T-helper 17 cell (primary cell): ENCODE measurements at places on chromosomes 3 and 15.

- H3K4me3 ChIP-seq, result no peak overlapping the region
- DNase-seq, result no peak
- H3K27me3 ChIP-seq, result peaks cover 35% of the 10 kb centered on the region
- peaks cover 3% of the 10 kb centered on the region for H3K4me1 ChIP-seq
- H3K27ac ChIP-seq, result no peak overlapping the region
Observed at GRCh38 chr3:160127308-160127707, 97.9 kb upstream of the C3orf80 start.

DNA sequence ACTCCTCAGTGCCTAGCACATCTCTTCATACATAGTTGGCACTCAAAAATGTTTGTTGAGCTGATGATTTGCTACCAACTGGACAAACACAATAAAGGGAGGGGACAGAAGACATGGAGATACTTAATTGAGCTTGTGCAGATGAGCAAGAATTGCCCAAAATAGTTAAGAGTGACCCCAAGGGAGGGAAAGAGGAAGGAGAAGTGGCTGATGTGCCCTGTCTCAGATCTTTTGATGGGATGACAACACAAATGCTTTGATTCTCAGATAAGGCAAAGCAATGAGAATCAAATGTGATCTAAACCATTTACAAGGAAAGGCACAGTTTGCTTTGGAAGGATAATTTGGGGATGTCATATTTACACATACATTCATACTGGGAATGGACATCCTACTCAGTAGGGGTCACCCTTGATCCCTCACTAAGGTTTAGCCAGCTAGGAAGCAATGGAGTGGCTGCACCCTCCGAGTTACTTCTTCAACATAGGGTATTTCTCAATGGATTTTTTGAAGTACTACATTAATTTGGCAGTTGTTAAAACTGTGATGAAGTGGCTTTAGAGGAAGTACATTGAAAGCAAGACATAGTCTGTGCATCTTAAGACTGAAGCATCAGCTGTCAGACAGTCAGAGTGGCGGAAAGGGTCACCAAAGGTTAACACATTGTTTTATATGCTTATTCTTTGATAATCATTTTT, 21.9 kb upstream of the SSR3 start:
- peaks cover 57% of the 10 kb centered on the region for H3K27me3 ChIP-seq
- H3K4me1 ChIP-seq, result no peaks in the 10 kb centered on the region
- DNase-seq, result no peak
- H3K4me3 ChIP-seq, result no peak overlapping the region

DNA sequence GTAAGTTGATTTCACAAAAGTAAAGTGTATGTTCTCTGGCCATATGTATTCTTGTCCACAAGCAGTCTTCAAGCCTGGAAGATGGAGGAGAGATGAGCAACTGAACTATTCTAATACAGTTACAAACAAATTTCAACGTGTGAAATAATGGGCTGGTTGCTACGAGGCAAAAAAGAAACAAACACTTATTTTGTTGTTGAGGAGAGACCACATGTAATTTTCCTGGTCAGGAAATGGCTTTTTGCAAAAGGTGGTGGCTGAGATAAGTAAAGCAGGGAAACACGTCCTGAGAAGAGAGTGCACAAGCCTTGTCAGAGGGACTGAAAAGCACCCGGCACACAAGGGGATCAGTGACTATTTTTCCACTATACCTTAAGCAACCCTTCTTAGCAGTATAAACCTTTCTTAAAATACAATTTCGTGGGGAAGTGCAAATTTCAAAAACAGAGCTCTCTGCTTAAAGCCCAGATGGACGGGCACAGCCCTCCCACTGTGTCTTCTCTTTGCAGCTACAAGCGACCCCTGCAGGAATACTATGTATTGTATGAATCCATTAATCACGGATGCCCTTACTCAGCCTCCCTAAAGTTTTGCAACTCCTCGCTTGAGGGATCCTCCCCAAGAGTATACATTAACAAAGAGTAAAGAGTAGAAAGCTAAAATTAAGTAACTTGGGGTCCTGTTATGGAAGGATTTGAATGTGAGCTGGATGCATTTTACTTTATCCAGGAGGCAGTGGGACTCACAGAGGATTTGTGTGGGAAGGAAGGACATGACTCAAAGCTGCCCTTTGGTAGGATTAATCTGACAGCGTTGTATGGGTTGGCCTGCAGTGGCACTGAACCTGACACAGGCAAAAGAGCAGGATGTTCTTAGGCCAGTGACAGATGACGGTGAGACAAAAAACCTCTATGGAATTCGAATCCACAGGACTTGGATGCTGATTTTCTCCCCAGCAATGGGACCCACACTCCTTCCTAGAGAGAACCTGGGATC, 253.7 kb downstream of the IL5RA start:
- H3K27me3 ChIP-seq, result peaks cover 18% of the 10 kb centered on the region
- H3K36me3 ChIP-seq, result no peaks in the 10 kb centered on the region
- DNase-seq, result no peak
- H3K27ac ChIP-seq, result no peak overlapping the region

GRCh38 chr3:178200316-178200715, 335.9 kb upstream of the KCNMB2 start:
- H3K27me3 ChIP-seq, result no peaks in the 10 kb centered on the region
- DNase-seq, result no peak
- no peak overlapping the region for H3K27ac ChIP-seq
- no peak overlapping the region for H3K4me3 ChIP-seq

- no peak overlapping the region for H3K4me3 ChIP-seq
- H3K27ac ChIP-seq, result no peak overlapping the region
- no peak for DNase-seq
- no peaks in the 10 kb centered on the region for H3K4me1 ChIP-seq
- no peaks in the 10 kb centered on the region for H3K27me3 ChIP-seq
Observed at GRCh38 chr3:85159376-85159775, 200.6 kb downstream of the CADM2 start.

DNA sequence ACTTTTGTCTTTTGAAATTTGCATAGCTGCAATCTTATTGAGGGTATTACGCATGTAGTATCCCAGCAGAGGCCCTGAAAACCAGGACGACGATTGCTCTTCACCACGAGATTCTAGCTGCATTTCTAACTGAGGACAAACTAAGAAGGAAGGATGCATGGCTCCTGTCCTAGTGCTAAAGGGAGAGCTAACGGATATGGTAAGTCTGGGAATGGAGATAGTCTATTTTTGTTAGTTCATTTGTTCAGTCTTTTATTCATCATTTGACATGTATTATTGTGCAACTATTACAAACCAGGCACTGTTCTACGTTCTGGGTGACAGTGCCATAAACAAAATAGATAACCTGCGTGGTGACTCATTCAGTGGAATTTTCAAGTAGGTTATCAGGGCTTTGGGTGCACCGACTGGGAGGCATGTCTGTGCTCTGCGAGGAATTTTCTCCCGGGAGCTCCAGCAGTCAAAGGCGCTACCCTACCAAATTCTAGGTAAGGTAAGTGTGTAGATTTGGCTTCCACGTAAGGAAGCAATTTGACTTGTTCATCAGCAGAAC, 51.9 kb upstream of the ETV5 start:
- no peak overlapping the region for H3K27ac ChIP-seq
- DNase-seq, result no peak
- H3K4me3 ChIP-seq, result no peak overlapping the region
- H3K4me1 ChIP-seq, result no peaks in the 10 kb centered on the region

GRCh38 chr15:69082021-69082502, 67.6 kb downstream of the NOX5 start:
- H3K36me3 ChIP-seq, result no peaks in the 10 kb centered on the region
- peaks cover 18% of the 10 kb centered on the region for H3K4me1 ChIP-seq
- no peak for DNase-seq

DNA sequence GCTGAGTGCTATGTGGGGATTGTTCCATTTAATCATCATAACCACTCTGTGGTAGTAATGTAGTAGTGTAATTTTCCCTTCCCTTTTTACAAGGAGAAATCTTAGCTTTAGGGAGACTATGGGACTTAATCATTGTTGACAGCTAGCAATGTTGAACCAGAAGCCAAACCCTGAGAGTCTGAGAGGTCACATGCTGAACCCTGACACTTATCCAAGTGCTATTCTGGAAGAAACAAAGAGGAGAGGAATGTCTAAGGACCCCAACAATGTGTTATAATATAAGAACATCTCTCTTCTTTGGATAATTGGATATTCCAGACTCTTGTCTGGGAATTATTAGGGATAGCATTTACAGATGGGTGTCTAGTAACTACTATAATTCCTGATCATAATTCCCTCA, 58.4 kb downstream of the GAP43 start:
- H3K27me3 ChIP-seq, result peaks cover 42% of the 10 kb centered on the region
- H3K36me3 ChIP-seq, result no peaks in the 10 kb centered on the region
- peaks cover 5% of the 10 kb centered on the region for H3K4me1 ChIP-seq
- no peak for DNase-seq

GRCh38 chr3:51678186-51678585, 7.1 kb downstream of the TEX264 start:
- H3K27ac ChIP-seq, result peak overlapping the region; percentile 78
- no peak for DNase-seq
- no peak overlapping the region for H3K4me3 ChIP-seq
- peaks cover 75% of the 10 kb centered on the region for H3K4me1 ChIP-seq
- peaks cover 7% of the 10 kb centered on the region for H3K36me3 ChIP-seq

GRCh38 chr3:109095166-109095565, 22.8 kb downstream of the MORC1 start:
- no peak for DNase-seq
- no peak overlapping the region for H3K27ac ChIP-seq
- no peak overlapping the region for H3K4me3 ChIP-seq
- H3K4me1 ChIP-seq, result peaks cover 2% of the 10 kb centered on the region
- no peaks in the 10 kb centered on the region for H3K36me3 ChIP-seq

- no peaks in the 10 kb centered on the region for H3K27me3 ChIP-seq
- no peak for DNase-seq
- no peak overlapping the region for H3K4me3 ChIP-seq
- no peaks in the 10 kb centered on the region for H3K4me1 ChIP-seq
- no peak overlapping the region for H3K27ac ChIP-seq
Observed at GRCh38 chr3:105584003-105584790, 217.5 kb downstream of the ALCAM start.

DNA sequence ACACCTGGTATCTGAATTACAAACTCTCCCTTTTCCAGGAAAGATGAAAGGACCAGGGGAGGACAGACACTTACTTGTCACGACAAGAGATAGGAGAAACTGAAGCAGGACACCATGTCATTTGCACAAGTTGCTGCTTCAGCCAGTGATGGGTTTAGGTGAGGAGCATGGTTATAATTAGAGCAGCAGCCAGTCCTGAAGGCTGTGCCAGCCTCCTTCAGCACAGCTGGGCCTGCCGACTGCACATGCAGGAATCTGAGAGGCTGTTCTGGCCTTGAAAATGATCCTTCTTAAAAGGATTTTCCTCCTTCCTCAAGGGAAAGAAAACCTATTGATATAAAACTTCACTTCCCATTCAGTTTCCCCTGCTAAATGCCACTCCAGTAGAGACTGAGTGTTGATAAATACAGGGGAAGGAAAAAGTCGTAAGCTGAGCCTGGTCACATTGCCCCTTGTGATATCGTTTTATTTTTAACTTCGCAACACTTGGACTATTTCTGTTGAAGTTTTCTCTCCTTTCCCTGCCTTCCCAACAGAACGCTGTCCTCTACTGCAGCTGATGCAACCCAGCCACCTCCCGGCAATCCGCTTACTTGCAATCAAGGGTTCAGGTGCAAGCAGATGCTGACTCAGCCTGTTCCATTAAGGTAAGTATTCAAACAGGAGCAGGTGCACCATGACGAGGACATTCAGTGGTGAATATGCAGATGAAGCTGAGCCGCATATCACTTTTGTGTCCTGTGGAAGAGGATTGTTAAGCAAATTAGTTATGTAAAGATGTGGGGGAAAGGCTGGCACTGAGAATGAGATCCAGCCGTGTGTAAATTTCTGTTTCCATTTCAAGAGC, at the start of gene FBXO40:
TSS of gene FBXO40 (plus strand) at position 524 of the 847 bp plus-strand sequence. CDS start 27,197 bp downstream, outside the sequence.
- H3K4me1 ChIP-seq, result peaks cover 2% of the 10 kb centered on the region
- no peak within 1 kb of the TSS for H3K27ac ChIP-seq
- DNase-seq, result no peak
- peaks cover 11% of the 10 kb centered on the region for H3K27me3 ChIP-seq
- no peaks in the 10 kb centered on the region for H3K36me3 ChIP-seq
- no peak within 1 kb of the TSS for H3K4me3 ChIP-seq

DNA sequence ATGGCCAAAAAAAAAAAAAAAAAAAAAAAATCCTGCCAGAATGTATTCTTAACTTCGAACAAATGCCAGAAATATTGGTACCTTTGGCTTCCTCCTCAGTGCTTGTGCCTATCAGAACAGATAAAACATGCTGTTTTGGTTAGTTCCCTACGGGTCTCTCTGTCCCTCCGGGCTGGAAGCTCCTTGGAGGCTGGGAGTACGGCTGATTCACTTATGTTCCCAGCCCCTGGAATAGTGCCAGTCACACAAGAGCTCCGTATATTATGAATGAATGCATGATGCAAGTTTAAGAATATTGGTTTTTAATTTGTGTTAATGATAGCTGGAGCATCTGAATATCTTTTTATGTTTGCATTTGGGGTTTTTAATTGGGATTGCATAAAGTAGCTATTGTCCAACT, 44.0 kb downstream of the NR2F2 start:
- no peaks in the 10 kb centered on the region for H3K36me3 ChIP-seq
- no peaks in the 10 kb centered on the region for H3K4me1 ChIP-seq
- H3K4me3 ChIP-seq, result no peak overlapping the region

- no peaks in the 10 kb centered on the region for H3K27me3 ChIP-seq
- no peaks in the 10 kb centered on the region for H3K36me3 ChIP-seq
- no peak for DNase-seq
Observed at GRCh38 chr3:168073842-168074605, 21.7 kb downstream of the GOLIM4 start.

DNA sequence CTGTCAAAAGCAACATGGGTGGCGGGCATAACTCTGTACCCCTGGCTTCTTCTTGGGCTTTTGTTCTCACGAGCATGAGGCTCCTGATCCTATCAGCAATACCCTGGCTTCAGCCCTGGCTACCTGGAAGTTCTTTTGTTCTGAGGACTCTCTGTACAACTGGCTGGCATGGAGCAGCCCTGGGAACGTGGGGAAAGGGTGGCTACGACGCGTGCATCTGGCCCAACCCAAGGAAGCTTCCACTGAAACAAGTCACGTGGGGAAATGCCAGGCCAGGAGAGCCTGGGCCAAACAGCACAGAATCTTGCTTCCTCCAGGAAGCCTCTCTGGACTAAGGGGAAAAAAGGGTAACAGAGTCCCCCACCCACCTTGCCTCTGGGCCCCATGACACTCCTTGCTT, 22.7 kb upstream of the ATP2B2 start:
- DNase-seq, result no peak
- no peaks in the 10 kb centered on the region for H3K36me3 ChIP-seq
- no peaks in the 10 kb centered on the region for H3K4me1 ChIP-seq
- no peak overlapping the region for H3K27ac ChIP-seq
- H3K4me3 ChIP-seq, result no peak overlapping the region

DNA sequence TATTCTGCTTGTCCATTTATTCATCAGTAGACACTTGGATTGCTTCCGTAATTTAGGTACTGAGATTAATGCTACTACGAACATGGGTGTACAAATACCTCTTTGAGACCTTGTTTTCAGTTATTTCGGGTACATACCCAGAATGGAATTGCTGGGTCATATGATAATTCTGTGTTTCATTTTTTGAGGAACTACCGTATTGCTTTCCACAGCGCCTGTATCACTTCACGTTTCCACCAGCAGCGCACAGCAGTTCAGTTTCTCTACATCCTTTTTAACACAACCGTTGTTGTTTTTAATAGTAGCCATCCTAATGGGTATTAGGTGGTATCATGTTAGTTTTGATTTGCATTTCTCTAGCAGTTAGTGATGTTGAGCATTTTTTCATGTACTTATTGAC, 9.5 kb downstream of the PAK2 start:
- no peaks in the 10 kb centered on the region for H3K27me3 ChIP-seq
- H3K4me1 ChIP-seq, result peaks cover 41% of the 10 kb centered on the region
- peak overlapping the region; percentile 0 for H3K27ac ChIP-seq
- no peak overlapping the region for H3K4me3 ChIP-seq
- peaks cover 8% of the 10 kb centered on the region for H3K36me3 ChIP-seq
